ENCODE measurements at places on chromosomes 12 and 14.

DNA sequence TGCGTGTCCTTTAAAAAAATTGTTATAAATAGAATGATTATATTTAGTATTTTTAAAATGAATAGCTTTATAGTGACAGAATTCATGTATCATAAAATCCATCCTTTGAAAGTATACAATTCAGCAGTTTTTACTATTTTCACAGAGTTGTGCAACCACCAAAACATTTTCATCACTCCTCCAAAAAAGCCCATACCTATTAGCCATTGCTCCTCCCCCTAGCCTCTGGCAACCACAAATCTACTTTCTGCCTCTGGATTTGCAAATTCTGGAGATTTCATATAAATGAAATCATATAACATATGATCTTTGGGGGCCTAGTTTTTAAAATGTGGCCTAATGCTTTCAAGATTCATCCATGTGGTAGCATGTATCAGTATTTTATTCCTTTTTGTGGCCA, 117.9 kb upstream of the MED13L start:
- DNase-seq = no peak

DNA sequence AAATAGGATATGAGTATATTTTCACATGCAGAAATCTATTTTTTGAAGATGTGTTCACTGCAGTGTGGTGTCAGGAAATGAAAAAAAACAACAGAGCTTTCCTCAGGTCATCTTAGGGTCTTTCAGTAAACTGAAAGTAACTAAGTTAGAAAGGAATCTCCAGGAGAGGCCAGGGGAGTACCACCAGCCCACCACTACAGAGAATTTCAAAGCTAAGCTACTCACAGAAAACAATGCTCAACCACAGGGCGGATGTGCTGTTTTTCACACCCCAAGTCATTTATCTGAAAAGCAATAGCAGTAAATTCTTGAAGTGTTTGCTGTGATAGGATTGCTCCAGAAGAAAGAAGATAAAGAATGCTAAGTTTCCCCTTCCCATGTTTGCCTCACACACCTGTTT, 79.0 kb downstream of the IFNG start:
- DNase-seq = peak; percentile 7

- no peak for DNase-seq
Observed at GRCh38 chr12:89575374-89575773, 49.5 kb upstream of the POC1B start.

DNA sequence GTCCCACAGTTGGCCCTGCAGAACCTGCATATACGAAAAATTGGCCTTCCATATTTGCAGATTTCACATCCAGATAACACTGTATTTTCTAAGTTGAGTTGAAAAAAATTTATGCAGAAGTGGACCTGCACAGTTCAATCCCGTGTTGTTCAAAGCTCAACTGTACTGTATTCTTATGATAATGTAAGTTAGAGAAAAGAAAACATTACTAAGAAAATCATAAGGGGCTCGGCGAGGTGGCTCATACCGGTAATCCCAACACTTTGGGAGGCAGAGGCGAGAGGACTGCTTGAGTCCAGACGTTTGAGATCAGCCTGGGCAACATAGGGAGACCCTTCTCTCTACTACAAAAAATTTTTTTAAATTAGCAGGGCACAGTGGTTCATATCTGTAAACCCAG, 18.2 kb upstream of the SLC35E3 start:
- no peak for DNase-seq

- no peak for DNase-seq
Observed at GRCh38 chr12:82326905-82327503, 31.2 kb downstream of the CCDC59 start.

GRCh38 chr14:99166506-99166905, 105.5 kb downstream of the BCL11B start:
- DNase-seq = no peak

Data from CD8-positive, alpha-beta memory T cell (primary cell).